ENCODE measurements at places on chromosomes 16 and 17. TPM values are rescaled to one million over a fixed set of nuclear protein-coding genes. Genes with fewer than 3 reads are reported as not detected.

The IRF8 gene
- total RNA-seq: 1.4 TPM

The ERAL1 gene
- 42.1 TPM for total RNA-seq

The NXPH3 gene
- 0.54 TPM for total RNA-seq

The KRT15 gene
- total RNA-seq: not detected

The TEKT1 gene
- not detected for total RNA-seq

The IGFBP4 gene
- total RNA-seq: 101 TPM

The TBC1D3 gene
- not detected for total RNA-seq

The OSGIN1 gene
- 24.7 TPM for total RNA-seq

The IQCK gene
- 5.4 TPM for total RNA-seq

The IL21R gene
- 0.12 TPM for total RNA-seq

DNA sequence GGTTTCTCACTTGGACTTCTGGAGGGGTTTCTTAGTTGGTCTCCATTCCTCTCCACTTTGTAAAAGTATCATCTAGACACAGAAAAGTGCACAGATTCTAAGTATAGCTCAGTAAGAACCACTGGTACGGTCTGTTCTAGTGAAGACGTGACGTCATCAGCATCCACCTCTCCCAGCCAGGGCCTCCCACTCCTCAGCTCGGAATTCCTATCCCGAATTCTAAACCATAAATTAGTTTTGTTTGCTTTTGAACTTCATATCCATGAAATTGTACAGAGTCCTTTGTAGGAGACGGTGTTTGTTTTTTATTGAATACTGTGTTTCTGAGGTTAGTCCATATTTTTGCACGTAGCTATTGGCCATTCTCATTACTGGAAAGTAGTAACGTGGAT, 25.5 kb downstream of the FOXK2 start:
- H3K4me1 ChIP-seq: peaks cover 39% of the 10 kb centered on the region
- peak overlapping the region; percentile 66 for H3K27ac ChIP-seq
- no peak for DNase-seq

DNA sequence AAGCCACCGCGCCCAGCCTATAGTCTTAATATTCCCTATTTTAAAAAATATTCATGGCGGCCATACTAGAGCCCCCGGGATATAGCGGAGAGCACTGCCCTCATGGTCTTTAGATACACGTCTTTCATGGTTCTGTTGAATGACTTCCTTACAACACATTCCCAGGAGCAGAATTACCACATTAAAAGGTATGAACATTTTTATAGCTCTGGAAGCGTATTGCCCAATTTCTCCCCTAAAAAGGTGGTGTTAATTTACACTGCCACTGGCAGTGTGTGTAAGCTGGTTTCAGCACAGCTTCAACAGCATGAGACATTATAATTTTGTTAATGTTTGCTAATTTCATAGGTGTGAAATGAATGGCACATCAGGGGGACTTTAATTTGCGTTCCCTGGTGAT, 19.0 kb downstream of the C17orf100 start:
- DNase-seq: no peak
- H3K27ac ChIP-seq: no peak overlapping the region
- H3K27me3 ChIP-seq: no peaks in the 10 kb centered on the region
- H3K4me1 ChIP-seq: no peaks in the 10 kb centered on the region
- no peak overlapping the region for H3K4me3 ChIP-seq

DNA sequence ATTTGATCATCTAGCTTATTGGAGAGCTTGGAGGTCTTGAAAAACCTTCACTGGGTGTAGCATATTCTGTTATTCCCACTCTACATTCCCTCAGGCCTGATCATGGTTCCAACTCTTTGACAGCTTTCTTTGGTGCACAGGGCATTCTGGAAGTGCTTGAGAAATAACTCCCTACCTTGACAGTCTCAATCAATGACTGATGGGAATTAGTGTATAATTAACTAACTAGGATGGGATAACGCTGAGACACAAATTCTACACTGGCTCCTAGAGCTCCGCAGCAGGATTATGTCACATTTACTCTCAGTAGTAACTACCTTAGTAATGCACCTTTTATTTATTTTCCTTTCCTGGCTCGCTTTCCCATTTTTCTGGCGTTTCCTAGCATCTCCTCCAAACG, 236.4 kb downstream of the MAP2K6 start:
- no peak overlapping the region for H3K4me3 ChIP-seq
- no peak overlapping the region for H3K27ac ChIP-seq
- no peaks in the 10 kb centered on the region for H3K27me3 ChIP-seq
- DNase-seq: no peak
- H3K4me1 ChIP-seq: peaks cover 9% of the 10 kb centered on the region

DNA sequence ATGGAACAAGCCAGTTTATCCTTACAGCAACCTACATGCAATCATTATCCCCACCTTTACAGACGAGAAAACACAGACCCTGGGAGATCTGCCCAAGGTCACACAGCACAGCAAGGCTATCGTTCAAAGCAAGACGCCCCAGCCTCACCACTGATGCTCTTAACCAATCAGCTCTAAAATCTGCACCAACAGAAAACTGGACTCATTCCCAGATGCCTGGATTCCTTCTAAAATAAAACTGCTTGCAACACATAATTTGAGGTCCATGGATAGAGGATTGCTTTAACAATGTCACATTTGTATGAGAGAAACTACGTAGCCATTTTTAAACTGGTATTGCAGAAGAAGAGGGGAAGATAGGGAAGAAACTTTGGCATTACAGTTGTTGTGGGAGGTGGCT, 6.8 kb downstream of the COTL1 start:
- no peak overlapping the region for H3K4me3 ChIP-seq
- H3K27ac ChIP-seq: no peak overlapping the region
- DNase-seq: no peak
- H3K27me3 ChIP-seq: no peaks in the 10 kb centered on the region

DNA sequence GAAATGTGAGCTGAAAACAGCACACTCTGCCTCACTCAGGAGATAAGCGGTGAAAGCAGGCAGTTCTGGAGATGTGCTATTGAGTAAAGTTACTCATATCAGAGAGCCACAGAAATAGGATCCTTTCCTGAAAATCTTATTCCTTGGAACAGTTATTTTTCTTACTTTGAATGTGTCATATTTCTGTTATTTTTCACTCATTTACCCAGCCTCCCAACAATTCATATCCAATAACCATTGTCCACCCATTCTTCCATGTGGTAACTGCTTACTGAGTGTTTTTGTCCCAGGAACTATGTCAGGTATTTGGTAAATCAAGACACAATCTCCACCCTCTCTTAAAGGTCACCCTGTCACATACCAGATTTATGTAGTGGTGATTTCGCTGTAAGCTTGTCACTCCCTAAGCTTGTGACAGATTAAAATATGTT, 144.9 kb downstream of the PARN start:
- peaks cover 15% of the 10 kb centered on the region for H3K36me3 ChIP-seq
- no peak for DNase-seq
- peak overlapping the region; percentile 92 for H3K27ac ChIP-seq
- peaks cover 21% of the 10 kb centered on the region for H3K4me1 ChIP-seq
- H3K27me3 ChIP-seq: no peaks in the 10 kb centered on the region
- H3K4me3 ChIP-seq: no peak overlapping the region

DNA sequence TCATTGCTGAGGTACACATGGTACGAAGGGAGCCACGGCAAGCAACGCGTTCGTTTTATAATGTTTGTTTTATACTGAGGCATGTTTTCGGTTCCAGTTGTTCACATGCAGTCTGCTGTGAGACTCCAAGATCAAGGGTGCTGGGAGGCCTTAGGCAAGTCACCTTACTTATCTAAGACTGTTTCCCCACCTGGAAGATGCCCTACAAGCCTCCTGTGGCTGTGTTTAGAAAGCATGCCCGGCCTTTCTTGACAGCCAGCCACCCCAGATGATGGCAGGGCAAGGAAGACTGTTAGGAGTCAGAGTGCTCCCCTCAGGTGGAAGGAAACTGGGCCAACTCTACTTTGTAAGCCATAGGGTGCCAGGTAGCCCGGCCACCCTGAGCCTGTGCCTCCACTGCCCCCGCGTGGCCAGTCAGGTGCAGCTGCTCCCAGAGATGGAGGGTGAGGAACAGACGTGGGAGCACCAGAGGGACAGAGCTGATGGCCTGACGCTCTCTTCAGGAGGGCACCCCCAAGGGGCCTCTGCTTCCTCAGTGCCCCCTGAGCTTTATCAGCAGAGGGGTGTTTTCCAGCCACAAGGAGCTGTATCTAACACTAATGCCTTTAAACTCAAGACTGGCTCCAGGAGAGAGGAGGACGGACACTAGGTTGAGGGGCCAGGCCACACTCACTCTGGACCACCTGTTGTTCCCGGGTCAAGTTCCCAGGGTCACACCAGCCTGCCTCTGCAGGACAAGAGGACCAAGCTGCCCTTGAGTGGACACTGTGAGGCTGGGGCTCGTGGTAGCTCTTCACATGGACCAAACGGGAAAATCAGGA, 5.4 kb downstream of the NAT9 start:
- peaks cover 17% of the 10 kb centered on the region for H3K4me1 ChIP-seq
- H3K36me3 ChIP-seq: peaks cover 47% of the 10 kb centered on the region
- no peak overlapping the region for H3K4me3 ChIP-seq
- H3K27ac ChIP-seq: no peak overlapping the region

- no peak for DNase-seq
- no peaks in the 10 kb centered on the region for H3K27me3 ChIP-seq
- no peak overlapping the region for H3K27ac ChIP-seq
- no peaks in the 10 kb centered on the region for H3K4me1 ChIP-seq
- no peaks in the 10 kb centered on the region for H3K36me3 ChIP-seq
- no peak overlapping the region for H3K4me3 ChIP-seq
Observed at GRCh38 chr16:88208112-88208511, 174.6 kb upstream of the ZNF469 start.

GRCh38 chr16:87445486-87445885, 47.3 kb downstream of the ZCCHC14 start:
- no peaks in the 10 kb centered on the region for H3K36me3 ChIP-seq
- H3K27me3 ChIP-seq: no peaks in the 10 kb centered on the region
- peaks cover 15% of the 10 kb centered on the region for H3K4me1 ChIP-seq
- no peak overlapping the region for H3K4me3 ChIP-seq
- no peak for DNase-seq
- no peak overlapping the region for H3K27ac ChIP-seq

- no peak for DNase-seq
- H3K27me3 ChIP-seq: no peaks in the 10 kb centered on the region
- H3K4me1 ChIP-seq: peaks cover 74% of the 10 kb centered on the region
- H3K27ac ChIP-seq: peak overlapping the region; percentile 92
Observed at GRCh38 chr17:50058296-50058953, 2.5 kb downstream of the ITGA3 start.

- no peak overlapping the region for H3K4me3 ChIP-seq
- H3K27me3 ChIP-seq: no peaks in the 10 kb centered on the region
- no peak for DNase-seq
- H3K4me1 ChIP-seq: no peaks in the 10 kb centered on the region
- peaks cover 91% of the 10 kb centered on the region for H3K36me3 ChIP-seq
Observed at GRCh38 chr17:37259030-37259735, 116.6 kb upstream of the C17orf78 start.

- no peak for DNase-seq
- H3K36me3 ChIP-seq: no peaks in the 10 kb centered on the region
- H3K27me3 ChIP-seq: no peaks in the 10 kb centered on the region
- H3K4me1 ChIP-seq: no peaks in the 10 kb centered on the region
Observed at GRCh38 chr17:10463402-10463801, 6.0 kb downstream of the MYH4 start.

GRCh38 chr16:5257462-5257861, 159.9 kb upstream of the EEF2KMT start:
- DNase-seq: no peak
- H3K4me1 ChIP-seq: no peaks in the 10 kb centered on the region
- H3K4me3 ChIP-seq: no peak overlapping the region
- H3K27ac ChIP-seq: no peak overlapping the region
- H3K27me3 ChIP-seq: no peaks in the 10 kb centered on the region

DNA sequence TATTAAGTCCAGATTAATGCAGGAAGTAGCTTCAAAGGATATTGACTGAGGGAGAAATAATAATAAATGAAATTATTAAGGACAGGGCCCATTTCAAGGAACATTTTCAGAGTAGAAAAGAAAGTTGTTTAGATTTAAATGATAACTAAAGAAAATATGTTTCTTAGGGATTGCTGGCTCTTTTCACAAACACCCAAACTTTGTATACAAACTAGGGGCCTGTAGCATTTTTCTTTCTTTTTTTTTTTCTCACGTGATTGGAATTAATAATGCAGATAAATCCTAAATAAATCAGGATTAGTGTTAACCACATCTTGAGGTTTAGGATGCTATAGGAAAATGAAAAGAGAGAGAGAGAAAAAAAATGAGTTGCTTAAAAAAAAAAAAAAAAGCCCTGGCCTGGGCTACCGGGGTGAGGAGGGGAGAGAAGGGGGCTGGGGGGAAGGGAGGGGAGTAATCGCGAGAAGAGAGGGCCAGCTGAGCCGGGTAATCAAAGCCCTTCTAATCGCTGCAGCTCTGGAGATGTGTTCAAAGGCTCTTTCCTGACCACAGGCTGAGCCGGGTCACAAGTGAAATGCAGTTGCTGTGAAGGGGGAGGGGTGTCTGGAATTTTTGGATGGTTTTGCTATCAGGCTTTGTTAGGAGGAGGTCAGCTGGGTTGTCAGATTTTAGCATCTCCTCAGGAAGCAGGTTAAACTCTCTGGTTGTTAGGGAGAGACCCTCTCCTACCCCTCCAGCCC, 104.6 kb upstream of the ZFHX3 start:
- no peak for DNase-seq
- H3K27me3 ChIP-seq: no peaks in the 10 kb centered on the region
- no peaks in the 10 kb centered on the region for H3K36me3 ChIP-seq
- no peaks in the 10 kb centered on the region for H3K4me1 ChIP-seq
- no peak overlapping the region for H3K27ac ChIP-seq

DNA sequence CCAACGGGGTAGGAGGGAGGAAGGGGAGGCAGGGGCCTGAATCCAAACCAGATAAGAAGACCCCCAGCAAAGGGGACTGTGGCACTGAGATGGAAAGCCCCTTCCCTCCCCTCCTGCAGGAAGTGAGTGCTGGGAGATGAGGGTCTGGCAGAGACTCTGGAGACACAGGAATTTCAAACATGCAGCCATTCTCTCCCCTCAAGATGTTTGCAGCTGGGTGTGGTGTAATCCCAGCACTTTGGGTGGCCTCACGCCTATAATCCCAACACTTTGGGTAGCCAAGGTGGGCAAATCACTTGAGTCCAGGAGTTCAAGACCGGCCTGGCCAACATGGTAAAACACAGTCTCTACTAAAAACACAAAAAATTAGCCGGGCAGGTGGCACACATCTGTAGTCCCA, 33.9 kb upstream of the FAAP100 start:
- H3K27me3 ChIP-seq: no peaks in the 10 kb centered on the region
- H3K27ac ChIP-seq: no peak overlapping the region
- no peaks in the 10 kb centered on the region for H3K4me1 ChIP-seq
- H3K36me3 ChIP-seq: peaks cover 98% of the 10 kb centered on the region

All from psoas muscle (tissue), 8 donors.